Hematopoietic multipotent progenitor cell treated with erythropoietin and hydrocortisone succinate and interleukin-3 and kit ligand, for 15 days (in vitro differentiated cells): ENCODE measurements at places on chromosomes 6 and 20.

DNA sequence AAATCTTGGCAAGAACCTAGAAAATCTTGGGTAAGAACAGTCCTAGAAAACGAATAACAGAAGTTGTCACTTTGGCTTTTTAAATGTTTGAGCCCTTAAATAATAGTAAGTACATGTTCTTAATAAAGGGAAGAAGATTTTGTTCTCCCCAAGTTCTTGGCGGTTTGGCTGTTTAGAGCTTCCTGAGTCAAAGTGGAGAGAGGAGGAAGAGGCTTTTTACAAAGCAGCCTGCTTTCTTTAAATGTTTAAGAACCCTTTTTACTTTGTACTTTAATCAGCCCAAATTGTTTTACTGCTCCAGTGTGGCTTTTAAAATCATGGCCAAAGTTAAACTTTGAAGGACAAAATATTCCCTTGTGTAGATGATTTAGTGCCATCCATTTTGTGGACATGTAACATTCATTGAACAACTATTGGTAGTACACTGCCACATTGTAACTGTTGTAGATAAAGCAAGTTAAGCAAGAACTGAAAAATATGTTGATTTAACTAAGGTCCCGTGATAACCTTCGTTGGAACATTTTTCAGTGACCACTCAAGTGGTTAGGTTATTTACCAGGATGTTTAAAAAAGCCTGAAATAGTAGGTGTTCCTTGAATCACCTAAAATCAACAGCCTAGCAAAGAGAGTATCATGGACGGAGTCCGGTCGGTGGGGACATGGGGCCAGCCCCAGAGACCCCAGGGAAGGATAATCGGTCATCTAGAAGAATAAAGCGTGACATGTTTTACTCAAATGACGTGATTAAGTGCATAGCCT, 2.4 kb downstream of the AMD1 start:
- DNase-seq = peak; percentile 19

GRCh38 chr6:17817763-17818162, 111.0 kb upstream of the NUP153 start:
- DNase-seq = no peak

DNA sequence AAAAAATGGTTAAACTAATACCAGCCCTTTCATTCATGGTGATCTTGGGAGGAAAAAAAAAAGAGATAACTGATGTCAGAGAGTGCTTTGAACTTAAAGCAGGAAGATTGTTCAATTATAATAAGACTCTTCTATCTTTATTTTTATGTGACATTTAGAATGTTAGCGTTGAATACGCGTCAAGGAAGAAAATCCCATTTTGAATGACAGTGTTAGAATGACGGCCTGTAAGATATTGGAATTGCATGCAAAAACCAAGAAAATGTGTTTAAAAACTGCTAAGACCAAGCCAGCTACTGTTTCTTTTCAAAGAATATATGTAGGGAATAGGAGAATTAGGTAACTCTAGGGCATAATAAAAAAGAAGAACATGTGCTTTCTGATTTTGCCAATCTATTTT, 123.0 kb downstream of the CARMIL1 start:
- DNase-seq = no peak

GRCh38 chr6:80531681-80532619, 425.5 kb downstream of the BCKDHB start:
- DNase-seq = no peak

DNA sequence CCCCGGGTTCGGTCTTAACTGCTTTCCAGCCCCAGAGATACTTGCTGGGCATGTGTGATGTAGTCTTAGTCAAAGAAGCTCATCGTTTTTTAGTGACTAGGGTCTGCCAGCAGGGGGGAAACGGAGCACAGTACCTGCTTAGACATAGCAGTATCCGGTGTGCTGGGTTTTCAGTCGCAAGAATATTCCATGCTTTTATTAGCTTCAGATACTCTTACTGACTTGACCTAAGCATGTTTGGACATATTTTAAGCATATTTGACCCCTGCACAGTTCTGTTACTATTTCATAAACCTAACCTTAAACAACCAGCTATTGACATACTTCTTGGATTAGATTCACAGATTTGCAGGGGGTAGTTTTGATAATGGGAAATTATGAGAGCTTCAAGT, 3.0 kb downstream of the E2F3 start:
- peak; percentile 69 for DNase-seq
